ENCODE measurements at places on chromosomes 3 and 15.

DNA sequence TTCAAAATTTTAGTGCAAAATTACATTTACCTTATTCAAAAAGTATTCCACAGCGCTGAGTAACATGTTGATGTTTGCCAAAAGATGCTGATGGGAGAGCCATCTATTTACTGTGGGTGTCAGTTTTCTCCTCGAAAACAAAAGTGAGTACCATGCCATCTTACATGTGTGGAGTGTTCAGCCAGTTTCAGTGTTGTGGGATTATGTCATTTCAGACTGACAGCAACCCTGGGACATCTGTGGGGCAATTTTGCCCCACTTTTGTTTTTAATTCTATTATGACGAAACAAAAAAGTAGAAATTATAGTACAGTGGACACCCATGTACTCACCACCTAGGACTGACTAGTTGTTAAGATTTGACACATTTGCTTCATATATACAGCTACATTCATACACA, 19.6 kb downstream of the SLCO3A1 start:
- no peak for DNase-seq

DNA sequence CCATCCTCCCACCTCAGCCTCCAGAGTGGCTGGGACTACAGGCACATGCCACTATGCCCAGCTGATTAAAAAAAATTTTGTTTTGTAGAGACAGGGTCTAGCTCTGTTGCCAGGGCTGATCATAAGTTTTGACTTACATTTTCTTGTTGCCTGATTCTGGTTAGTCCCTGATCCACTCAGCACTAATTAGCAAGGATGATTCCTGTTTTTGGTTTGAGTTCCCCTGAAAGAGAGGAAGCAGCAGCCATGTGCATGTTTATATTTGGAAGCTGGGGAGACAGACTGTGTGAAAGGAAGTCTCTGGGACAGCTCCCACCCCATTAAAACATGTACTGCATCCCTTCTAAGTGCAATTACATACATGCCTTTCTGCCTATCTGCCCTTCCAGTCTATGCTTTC, 3.6 kb upstream of the NCK1 start:
- DNase-seq: no peak

DNA sequence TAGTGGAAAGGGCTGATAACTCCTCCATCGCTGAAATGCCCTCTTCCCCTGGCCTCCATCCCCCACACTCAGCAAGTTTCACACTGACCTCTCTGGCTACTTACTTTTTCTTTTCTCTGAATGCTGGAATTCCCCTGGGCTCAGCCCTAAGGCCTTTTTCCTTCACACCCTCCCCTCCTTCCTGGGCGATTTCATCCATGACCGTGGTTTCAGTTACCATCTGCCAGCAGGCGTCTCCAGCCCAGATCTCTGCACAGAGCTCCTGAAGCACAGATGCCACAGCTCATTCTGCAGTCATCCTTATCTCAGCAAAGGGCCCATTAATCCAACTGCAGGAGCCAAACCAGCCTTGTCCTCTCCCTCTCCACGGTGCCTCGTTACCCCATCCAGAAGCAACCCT, 114.0 kb downstream of the RFTN1 start:
- DNase-seq: no peak

DNA sequence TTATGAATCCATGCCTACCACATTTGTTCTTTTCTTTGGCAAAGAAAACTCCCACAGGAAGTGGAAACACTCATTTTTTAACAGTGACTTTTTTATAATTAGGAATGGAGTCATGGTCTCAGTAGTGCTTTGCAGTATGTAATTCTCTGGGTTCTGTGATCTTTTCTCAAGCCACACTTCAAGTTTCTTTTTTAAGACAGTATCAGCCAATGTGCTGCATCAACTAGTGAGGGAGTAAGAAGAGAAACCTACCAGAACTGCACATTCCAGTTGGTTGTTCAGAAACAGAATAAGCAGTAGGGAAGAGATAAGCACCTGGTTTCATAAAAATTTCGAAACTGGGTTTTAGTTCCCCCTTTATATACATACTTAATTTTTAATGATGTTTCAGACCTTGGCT, 126.3 kb downstream of the FOXB1 start:
- DNase-seq: no peak

DNA sequence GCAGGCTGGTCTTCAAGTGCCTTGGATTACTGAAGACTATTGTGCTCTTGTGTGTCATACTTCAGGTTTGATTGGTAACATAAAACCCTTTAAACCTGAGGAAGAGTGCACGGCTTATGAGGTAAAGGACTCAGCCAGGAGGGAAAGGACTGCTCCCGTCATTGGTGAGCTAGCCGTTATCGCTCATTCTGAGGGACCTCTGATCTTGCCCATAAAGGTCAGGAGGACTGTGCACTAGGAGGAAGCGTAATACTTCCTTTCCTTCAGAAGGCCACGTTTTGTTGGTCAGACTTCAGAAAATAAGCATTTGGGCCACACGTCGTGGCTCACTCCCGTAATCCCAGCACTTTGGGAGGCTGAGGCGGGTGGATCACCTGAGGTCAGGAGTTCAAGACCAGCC, 37.7 kb downstream of the PXK start:
- no peak for DNase-seq

- DNase-seq: no peak
These were observed 59.7 kb downstream of the RGMA start for GRCh38 chr15:93029214-93029835.

DNA sequence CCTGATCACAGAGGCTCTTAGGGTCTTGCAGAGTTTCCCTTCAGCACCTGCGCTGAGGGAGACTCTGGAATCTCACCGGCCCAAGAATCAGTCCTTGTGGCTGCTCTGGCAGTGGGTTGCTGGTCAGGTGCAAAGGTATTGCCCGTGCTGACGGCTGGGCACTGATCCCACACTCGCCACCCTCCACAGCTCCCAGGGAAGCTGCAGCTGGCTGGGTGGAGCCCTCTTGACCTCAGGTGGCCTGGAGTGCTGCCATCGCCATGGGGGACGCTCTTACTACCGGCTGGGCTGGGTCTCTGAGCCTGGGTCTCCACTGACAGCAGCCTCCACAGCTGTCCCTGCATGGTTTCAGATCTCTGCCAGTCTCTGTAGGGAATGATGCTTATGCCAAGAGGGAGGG, 52.6 kb upstream of the EPHB3 start:
- DNase-seq: no peak

DNA sequence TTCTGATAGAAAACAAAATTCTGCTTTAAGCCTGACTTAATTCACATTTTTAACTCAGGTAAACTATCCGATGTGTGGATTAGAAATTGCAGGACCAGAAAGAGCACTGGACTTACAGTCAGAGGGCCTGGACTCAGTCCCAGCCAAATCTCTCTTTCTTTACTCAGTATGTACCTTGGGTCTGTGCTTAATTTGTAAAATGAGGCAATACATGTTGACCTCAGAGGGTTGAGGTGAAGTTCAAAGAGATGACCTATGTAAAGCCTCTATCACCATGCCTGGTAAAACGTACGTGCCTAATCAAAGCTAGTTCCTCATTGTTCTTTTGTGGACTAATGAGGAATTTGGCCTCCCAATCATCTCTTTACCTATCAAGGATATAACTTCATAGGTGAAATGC, 1.9 kb upstream of the BCL2A1 start:
- no peak for DNase-seq

DNA sequence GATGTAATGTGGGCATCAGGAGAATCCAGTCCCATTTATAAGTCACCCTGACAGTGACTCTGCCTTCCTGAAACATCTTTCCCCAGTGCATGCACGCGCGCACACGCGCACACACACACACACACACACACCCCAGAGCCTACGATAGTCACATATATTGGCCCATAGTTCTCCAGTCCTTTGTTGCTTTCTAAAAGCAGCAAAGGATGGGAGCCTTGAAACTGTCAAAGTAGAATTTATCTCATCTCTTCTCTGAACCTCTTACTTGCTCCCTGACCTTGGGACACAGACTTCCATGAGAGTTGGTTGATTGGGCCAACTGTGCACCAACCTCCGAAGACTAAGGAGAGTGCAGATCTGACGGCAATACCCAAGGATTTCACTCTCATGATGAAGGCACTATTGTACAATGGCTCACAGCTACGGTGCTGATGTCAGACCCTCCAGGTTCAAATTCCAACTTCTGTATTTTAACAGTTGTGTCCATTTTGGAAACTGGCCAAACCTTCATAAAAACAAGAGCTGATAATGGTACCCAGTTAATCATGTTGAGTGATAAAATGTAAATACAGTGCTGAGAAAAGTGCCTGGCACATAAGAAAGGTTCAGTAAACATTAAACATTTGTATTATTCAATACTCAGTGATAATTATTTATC, 8.3 kb downstream of the CPA3 start:
- no peak for DNase-seq

GRCh38 chr15:41936649-41937567, 35.4 kb downstream of the EHD4 start:
- no peak for DNase-seq

Measured in head of caudate nucleus (tissue), 42 donors.